Right renal cortex interstitium (tissue), 3 donors: ENCODE measurements at places on chromosomes 1 and 21.

- no peak for DNase-seq
Observed at GRCh38 chr1:231442735-231443134, 20.6 kb upstream of the EGLN1 start.

DNA sequence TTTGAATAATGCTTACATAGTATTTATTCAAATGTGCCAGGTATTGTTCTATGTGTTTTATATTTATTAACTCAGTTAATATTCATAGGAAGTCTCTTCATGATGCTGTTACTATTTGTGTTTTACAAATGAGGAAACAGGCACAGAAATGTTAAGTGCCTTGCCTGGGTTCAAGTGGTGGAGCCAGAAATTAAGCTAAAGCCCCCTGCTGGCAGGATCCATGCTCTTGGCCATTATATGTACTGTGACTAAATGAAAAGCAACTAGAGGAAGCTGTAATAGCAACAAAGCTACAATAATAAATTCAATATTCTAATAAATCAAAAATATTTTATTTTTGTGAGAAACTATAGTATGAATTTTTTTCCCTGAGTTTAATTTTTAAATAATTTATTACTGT lies 30.0 kb downstream of the IARS2 start:
- no peak for DNase-seq

GRCh38 chr21:26070822-26071425 lies 99.6 kb downstream of the APP start:
- DNase-seq: no peak

DNA sequence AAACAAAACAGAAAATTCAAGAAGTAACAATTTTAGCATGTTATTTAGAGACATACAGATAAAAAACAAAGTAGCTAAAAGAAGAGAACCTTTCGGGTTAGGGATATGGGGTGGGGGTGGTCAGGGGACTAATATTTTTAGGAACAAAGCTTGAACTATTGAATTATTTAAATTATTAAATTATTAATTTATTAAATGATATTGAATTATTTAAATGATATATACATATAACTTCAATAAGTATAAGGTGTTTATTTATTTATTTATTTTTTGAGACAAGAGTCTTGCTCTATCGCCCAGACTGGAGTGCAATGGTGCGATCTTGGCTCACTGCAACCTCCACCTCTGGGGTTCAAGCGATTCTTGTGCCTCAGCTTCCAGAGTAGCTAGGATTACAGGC lies 36.0 kb downstream of the EIF2B3 start:
- no peak for DNase-seq

- DNase-seq: no peak
Observed at GRCh38 chr1:158801396-158801795, 20.4 kb upstream of the OR6N2 start.

DNA sequence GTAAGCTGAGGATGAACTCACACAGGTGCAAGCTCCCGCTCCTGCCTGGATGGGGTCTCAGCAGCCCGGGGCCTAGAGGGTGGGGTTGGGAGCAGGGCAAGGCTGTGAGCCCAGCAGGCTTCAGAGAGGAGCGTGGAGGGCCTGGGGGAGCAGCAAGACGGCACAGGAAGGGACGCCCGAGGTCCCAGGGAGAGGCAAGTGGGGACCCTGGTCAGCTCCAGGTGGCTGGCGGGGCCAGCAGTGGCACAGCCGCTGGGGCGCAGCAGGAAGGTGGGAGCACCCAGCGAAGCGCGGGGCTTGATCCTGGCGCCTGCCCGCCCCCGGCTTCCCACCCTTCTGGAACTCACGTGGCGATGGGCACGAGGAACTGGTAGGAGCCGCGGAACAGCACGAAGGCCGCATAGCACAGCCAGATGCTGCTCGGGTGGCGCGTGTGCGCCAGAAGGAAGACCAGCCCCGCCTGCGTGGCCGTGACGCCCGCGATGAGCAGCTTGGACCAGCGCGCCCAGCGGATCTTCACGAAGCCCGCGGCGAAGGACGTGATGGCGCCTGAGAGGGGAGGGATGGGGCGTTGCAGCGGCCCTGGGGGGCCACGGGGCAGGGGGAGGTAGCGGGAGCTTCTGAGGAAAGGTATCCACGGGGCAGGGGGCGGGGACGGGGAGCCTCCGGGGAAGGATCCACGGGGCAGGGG lies 11.7 kb downstream of the SLC19A1 start:
- DNase-seq: no peak

GRCh38 chr1:25785333-25786067 lies 14.5 kb upstream of the SELENON start:
- DNase-seq: no peak

DNA sequence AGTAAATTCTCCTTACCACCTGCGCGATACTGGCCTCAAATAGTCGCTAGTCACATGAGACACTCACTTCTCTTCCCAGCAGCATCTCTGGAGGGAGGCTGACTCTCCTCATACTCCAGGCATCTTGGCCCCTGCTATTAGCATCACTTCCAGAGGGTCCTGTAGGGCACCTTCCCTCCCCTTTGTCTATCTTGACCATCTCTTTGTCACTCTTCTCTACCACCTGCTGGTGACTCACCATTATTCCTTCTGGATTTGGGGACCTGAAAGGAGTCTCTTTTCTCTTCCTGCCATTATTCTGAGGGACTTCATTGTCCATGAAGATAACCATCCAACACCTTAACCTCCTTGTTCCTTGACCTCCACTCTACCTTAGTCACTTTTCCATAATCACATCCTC lies 31.7 kb upstream of the GPR37L1 start:
- DNase-seq: no peak

GRCh38 chr1:75861831-75862230 lies 65.1 kb downstream of the MSH4 start:
- no peak for DNase-seq

GRCh38 chr1:51559064-51559500 lies 40.0 kb upstream of the EPS15 start:
- DNase-seq: no peak

GRCh38 chr1:156163712-156164111 lies 10.3 kb downstream of the SEMA4A start:
- DNase-seq: no peak

GRCh38 chr1:225428881-225429455 lies 1.1 kb upstream of the LBR start:
- no peak for DNase-seq

GRCh38 chr1:232728507-232729263 lies 76.5 kb upstream of the MAP10 start:
- no peak for DNase-seq

GRCh38 chr1:109765896-109766615 lies 2.3 kb upstream of the EPS8L3 start:
- DNase-seq: no peak

GRCh38 chr1:63691701-63692425 lies 82.0 kb upstream of the ROR1 start:
- peak; percentile 77 for DNase-seq

DNA sequence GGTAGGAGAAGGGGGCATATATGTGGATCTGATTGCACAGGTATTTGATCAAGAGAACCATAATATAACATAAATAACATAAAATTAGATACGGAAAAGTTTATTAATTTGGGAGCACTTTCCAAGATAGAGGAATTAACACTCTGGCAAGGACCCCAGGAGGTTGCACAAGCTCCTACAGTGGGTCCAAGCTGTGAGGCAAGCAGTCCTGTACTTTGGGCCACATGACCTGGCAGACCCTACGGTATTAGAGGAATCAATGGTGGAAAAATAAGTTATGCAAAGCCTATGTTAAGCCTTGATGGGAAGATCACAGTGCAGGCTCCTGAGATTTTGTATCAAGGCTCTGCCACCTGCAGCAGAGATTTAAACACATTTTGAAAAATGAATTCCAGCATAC lies 220.1 kb downstream of the COL24A1 start:
- no peak for DNase-seq

DNA sequence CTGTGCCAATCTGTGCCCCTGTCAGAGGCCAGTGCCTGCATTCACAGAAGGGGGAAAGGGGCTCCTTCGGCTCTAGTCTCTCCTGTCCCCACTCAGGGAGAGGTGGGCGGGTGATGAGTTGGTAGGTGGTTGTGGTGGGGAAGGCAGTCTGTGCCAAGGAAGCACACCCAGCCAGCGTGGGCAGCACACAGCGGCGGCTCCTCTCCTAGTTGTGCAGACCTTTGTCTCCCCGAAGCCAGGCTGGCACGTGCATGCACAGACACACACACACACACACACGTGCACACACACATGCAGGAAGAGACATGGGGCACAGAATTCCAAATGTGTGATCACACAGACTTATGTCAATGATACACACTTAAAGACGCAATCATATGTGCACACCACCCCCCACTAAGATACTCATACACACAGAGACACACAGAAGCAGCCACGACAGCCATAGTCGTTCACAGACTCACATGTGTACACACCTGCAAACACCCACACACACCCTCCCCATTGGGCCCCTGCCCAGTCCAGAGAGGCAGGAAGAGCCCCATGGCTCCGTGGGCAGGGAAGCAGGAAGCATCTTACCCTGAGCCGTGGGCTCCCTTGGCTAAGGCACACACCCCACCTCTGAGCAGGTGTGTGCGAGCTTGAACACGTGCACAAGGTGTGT lies 16.4 kb downstream of the RIMS3 start:
- no peak for DNase-seq

DNA sequence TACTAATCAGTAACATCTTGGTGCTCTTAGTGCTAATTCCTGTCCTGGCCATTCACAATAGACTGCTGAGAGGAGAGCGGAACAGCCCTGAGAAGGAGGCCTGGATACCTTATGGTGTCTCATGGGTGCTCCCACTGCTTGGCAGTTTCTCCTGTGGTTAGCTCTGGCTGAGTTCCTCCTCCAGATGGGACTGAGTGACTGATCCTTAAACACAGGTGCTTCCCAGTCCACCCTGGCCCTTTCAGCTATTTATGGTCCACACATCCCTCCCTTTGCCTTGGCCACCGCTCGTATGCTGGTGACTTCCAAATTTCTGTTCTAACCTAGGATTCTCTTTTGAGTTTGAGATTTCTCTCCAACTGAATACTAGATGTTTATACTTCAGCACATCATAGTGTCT lies 157.0 kb upstream of the CACNA1E start:
- no peak for DNase-seq

DNA sequence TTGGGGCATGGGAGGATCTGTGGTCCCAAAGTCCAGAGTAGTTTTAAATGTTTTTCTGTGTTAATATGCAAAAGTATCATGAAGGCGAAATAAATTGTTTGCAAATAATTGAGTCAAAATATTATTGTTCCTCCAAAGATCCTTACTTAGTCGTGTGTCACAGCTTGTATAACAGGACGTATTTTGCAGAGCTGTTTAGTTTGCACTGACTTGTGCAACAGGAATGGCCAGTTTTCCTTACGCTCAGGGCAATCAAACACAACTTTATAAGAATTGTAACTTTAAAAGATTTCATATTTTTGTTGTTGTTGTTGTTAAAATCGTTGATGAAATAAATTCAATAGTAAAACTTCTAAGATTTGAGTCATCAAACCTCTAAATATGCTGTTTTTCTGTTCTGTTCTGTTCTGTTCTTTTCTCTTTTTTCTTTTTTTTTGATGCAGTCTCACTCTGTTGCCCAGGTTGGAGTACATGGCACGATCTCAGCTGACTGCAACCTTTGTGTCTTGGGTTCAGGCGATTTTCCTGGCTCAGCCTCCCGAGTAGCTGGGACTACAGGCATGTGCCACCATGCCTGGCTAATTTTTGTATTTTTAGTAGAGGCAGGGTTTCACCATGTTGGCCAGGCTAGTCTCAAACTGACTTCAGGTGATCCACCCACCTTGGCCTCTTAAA lies 60.6 kb downstream of the UCK2 start:
- no peak for DNase-seq

- no peak for DNase-seq
Observed at GRCh38 chr21:43322805-43323204, 104.1 kb downstream of the SIK1 start.

DNA sequence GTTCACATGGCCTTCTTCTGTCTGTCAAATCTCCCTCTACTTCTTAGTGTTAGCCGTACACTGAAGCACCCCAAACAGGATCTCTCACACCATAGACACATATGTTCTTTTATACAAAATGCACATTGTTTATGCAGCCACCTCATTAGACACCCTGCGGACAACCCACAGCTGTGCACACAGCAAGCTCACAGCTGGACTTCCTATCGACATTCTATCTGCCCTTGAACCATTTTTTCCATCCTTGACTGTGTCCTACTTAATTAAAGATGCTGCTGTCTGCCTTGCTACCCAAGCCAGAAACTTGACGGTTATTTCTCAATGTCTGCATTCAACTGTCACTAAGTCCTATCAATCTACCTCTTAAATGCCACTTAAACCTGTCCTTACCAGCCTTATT lies 3.2 kb upstream of the ZBTB21 start:
- DNase-seq: no peak

DNA sequence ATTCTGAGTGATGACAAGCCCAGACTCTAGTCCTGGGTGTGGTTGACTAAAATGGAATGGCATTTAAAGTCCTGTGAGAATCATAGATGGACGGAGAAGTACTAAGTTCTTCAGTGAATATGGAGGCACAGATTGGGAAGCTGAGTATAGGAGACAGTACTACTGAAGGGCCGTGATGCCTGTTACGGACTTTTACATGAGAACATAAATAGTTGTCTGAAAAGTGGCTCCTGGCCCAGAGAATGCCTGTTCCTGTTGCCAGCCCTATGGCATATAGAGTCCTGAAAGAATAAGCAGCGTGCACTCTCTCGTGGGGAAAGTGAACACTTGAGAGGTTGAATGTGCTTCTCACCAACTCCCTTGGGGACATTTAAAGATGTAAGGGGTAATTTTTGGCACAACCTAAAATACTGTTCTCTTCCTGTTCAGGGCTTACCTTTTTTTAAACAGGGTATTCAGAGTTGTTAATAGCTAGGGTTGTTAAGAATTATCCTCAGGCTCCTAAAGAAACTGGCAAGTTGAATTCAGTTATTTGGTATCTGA lies 20.4 kb downstream of the CCT8 start:
- DNase-seq: no peak

DNA sequence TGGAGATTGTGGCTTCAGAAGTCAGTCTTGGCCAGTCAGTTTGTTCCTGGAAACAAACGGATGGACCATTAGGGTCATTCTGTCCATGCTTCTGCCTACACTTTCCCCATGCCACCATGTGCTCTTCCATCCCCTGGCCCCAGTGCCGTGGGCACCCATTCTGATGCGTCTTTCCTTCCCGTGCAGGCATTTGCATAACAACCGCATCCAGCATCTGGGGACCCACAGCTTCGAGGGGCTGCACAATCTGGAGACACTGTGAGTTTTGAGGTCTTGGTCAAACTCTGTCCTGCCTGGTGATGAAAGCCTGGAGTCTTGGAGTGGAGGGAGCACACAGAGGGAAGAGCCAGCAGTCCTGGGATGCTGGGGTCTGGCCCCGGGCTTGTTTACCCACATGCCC lies 61.1 kb downstream of the UBE2T start:
- no peak for DNase-seq
